Fibroblast of skin of right biceps (primary cell): ENCODE measurements at places on chromosomes 7 and 10.

DNA sequence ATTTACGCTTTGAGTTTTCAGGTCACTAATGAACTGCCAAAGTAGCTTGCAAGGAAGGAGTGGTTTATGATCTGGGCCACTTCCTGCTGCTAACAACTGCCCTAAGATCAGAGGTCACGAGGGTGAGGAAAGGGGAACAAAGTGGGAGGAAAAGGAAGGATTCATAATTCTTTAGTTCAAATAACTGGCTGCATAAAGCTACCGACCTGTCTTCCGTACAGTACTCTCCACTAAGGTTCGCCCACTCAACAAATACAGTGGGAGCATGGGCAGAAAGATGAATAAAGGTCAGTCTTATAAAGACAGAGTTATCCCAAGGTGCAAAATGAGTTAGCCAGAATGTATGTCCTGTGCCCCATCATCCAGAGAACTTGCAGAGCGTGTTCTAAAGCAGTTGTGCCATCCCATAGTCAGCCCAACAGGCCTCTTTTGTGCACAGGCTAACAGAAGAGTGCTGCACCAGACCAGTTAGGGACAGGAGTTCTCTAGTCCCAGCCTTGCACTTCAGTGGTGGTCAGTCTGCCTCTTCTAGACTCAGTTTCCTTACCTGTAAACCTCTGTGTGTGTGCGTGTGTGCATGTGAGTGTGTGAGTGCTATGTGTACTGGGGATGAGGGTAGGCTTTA lies 65.9 kb downstream of the CREB3L2 start:
- DNase-seq, result no peak

GRCh38 chr10:101897633-101898032 lies 54.0 kb upstream of the KCNIP2 start:
- peak; percentile 7 for DNase-seq

DNA sequence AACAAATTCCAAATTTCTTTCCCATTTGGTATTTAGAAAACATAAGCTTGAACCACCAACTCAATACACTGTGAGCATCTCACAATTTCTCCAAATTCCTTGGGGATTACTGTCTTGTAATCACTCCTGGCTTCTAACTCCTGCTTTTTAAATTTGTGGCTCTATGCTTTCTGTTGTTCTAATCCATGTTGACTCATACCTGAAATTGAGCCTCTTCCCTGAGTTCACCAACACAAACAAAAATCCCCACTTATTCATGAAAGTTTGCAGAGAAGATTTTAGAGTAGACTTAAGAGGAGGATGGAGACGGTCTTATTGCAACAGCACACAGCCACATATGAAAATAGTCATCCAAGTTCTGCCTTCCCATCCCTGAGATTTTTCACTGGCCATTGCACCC lies 252.5 kb downstream of the PTEN start:
- peak; percentile 80 for DNase-seq

- DNase-seq, result no peak
These were observed 4.0 kb downstream of the NUDT5 start for GRCh38 chr10:12191715-12192114.

DNA sequence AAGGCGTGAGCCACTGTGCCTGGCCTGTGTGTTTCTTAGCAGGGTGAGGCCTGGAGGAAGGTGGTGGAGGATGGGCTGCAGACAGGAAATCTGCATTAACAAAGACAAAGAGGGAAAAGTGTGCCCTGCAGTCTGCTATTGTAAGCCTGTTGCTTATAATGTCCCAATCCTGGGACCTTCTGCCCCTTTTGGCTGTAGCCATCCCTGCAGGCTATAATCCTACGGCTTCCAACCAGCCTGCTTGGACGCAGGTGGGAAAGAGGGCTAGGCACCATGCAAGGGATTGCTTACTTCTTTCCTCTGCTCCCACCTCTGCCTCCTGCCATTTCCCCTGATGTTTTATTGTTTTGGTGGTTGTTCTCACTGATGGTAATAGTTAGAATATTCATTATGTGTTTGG lies 434.3 kb downstream of the PLXNA4 start:
- no peak for DNase-seq

DNA sequence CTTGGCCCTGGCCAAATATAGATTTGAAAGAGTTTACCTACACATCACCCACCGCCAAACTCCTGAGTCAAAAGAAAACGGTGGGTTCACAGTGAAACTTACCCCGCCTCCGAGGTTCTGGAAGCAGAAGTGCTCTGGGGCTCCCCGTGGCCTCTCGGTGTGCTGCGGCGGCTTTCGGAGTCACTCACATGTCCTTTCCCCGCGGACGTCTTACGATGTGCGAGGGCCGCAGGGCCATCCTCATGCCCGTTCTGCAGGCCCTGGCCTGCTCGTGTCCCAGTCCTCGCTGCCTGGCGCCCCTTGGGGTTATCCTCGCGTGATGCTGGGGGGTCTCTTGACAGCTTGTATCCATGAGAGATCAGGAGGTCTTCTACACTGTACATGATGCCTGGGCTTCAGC lies 12.0 kb downstream of the JCAD start:
- DNase-seq, result no peak

- peak; percentile 69 for DNase-seq
These were observed 154.8 kb upstream of the PRSS58 start for GRCh38 chr7:142412551-142413193.

DNA sequence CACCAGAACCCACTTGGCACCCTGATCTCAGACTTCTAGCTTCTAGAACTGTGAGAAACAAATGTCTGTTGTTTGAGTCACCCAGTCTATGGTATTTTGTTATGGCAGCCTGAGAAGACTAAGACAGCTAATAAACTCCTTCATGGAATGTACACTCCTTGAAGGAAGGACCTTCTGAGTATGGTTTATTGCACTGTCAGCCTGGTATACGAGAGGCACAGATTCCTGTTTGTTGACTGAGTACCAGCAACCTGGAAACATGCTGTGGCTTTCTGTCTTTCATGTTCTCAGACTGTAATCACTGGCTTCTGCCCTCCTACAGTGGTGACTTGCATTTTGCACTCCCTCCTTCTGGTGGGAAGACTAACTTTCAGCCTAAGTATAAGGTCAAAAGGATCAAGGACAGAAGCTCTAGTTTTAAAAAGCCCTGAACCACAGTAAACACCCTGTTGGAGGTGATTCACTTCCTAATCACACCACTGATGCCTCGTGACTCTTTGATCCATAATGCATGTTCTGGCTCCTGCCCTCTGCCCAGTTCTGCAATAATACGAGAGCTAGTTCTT lies 319.0 kb upstream of the NPSR1 start:
- peak; percentile 59 for DNase-seq

GRCh38 chr10:35184527-35185171 lies 58.0 kb downstream of the CREM start:
- no peak for DNase-seq

- peak; percentile 79 for DNase-seq
These were observed 90.9 kb downstream of the TPST1 start for GRCh38 chr7:66296001-66296521.

GRCh38 chr10:6811153-6811552 lies 231.1 kb upstream of the PRKCQ start:
- no peak for DNase-seq

- peak; percentile 35 for DNase-seq
These were observed 84.5 kb downstream of the SRPK2 start for GRCh38 chr7:105304040-105304895.

GRCh38 chr7:107931740-107932515 lies 40.9 kb downstream of the DLD start:
- DNase-seq, result no peak

GRCh38 chr7:55431898-55432297 lies 66.8 kb downstream of the LANCL2 start:
- no peak for DNase-seq

GRCh38 chr10:121844537-121844936 lies 83.3 kb downstream of the ATE1 start:
- DNase-seq, result no peak

- DNase-seq, result peak; percentile 10
These were observed 184.7 kb upstream of the PFKP start for GRCh38 chr10:2882628-2883027.

DNA sequence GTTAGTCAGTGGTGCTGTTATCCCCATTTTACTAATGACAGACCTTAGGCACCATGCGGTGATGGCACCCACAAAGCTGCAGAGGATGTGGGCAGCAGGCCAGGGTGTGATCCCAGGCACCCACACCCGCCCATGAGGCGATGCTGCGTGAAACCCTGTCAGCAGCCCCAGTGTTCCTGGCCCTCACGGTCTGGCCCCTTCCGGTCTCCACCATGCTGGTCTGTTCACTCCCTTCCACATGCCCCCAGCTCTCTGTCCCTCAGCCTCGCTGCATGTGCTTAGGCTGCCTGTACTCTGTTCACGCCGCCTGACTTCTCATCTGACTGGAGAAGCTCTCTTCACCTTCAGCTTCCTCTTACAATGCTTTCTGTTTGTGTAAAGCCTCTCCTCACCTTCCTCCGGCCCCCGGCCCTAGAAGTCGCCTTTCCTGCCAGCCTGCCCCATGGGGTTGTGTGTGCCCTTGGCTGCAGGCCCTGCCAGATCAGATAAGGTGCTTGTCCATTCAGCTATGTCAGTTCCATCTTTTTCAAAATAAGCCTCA lies 17.6 kb upstream of the ORAI2 start:
- no peak for DNase-seq

DNA sequence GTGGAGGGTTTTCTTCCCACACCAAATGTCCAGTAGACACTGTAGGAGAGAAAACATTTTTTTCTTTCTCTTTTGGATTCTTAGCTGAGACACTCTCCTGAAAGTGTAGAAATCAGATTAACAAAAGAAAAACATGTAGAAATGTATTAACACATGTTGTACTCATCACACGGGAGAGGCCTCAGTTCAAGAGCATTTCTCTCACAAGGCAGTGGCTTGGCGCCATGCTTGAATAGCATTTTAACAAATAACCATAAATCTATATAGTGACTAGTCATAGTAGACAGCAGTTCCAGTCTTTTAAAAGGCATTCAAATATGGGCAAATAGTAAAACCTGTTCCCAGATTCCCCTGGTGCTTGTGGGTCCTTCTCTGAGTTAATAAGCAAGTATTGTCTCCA lies 38.3 kb upstream of the GHITM start:
- DNase-seq, result no peak

GRCh38 chr7:28729281-28729680 lies 228.8 kb downstream of the TRIL start:
- peak; percentile 27 for DNase-seq

- DNase-seq, result no peak
These were observed 329.2 kb upstream of the NPVF start for GRCh38 chr7:25557379-25557917.

DNA sequence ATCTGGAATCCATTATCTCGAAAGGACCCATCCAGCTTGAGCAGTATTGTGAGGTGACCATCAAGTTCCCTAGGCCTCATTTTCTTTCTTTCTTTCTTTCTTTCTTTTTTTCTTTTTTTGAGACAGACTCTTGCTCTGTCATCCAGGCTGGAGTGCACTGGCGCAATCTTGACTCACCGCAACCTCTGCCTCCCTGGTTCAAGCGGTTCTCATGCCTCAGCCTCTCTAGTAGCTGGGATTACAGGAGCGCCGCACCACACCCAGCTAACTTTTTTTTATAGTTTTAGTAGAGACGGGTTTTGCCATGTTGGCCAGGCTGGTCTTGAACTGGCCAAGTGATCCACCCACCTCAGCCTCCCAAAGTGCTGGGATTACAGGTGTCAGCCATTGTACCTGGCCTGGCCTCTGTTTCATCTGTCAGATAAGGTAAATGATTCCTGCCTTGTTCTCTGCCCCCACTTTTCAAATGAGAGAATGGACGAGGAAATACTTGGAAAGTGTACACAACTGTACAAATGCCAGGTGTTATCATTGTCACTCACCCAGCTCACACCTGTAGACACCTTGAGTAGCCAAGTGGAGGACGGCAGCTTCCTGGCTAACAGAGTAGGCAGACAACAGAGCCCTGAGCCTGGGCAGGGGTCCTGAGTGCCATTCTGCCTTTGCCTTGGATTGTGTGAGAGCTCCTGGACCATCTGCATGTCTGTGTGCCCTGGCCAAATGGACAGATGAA lies 54.1 kb downstream of the HK1 start:
- no peak for DNase-seq

GRCh38 chr10:6009150-6009549 lies 31.8 kb upstream of the IL15RA start:
- DNase-seq, result peak; percentile 23

GRCh38 chr7:53768186-53768585 lies 732.8 kb downstream of the POM121L12 start:
- DNase-seq, result no peak

DNA sequence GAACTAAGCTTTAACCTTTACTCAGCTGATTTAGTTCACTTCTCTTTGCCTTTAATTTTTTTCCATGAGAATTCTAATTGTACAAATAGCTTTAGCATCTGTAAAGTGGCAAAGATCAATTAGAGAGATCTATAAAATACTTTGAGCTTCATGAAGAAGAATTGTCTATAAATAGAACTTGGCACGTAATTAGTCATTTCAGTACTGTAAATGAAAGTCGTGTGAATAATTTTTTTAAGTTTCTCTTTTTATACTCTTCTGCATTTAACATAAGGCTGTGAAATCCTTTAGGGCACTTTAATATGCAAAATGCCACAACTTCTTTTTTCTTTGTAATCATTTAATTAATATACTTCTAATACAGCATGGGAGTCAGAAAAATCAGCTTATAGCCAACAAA lies 177.8 kb downstream of the CSTF2T start:
- no peak for DNase-seq

- DNase-seq, result no peak
These were observed 231.5 kb upstream of the NRP1 start for GRCh38 chr10:33566001-33566400.

DNA sequence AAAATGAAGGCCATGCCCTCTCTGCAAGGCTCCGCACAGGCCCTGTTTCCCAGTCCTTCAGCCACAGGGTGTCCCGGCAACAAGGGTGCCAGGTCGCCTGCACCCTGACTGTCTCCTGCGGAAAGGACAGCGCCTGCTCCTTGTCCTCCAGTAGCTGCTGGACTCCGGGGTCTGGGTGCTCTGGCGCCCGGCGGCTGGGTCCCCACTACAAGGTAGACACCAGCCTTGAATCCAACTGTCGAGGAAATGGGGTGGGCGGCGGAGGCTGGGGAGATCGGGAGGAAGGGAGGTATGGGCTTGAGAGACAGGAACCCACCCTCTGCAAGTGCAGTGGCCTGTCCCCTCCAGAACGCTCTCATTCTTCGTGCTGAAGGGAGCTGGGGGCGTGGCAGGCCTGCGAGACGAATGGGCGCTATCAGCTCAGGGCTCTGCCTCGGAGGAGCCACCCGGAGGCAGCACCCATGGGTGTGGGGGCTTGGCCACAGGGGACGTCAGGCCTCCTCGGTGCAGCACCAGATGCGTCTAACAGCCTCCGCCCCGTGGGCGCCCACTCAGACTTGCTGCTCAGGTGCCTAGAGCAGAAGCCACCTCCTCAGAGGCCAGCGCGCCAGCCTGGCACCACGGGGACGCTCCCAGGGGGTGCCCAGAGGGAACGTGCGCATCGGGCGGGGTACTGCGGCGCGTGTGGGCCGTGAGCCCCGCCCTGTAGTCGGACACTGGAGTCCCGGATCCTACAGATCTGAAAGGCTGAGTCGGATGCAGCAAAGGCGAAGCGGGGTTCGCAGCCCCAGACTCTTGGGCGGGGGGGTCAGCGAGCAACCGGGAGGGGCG lies 15.6 kb downstream of the ADAM8 start:
- peak; percentile 16 for DNase-seq
